Renal cortex interstitium (tissue), 15 donors: ENCODE measurements at places on chromosomes 16 and 17.

GRCh38 chr16:24685539-24686432, 43.7 kb upstream of the TNRC6A start:
- DNase-seq: peak; percentile 74

GRCh38 chr17:31570951-31571892, 179.7 kb downstream of the RAB11FIP4 start:
- DNase-seq: no peak

DNA sequence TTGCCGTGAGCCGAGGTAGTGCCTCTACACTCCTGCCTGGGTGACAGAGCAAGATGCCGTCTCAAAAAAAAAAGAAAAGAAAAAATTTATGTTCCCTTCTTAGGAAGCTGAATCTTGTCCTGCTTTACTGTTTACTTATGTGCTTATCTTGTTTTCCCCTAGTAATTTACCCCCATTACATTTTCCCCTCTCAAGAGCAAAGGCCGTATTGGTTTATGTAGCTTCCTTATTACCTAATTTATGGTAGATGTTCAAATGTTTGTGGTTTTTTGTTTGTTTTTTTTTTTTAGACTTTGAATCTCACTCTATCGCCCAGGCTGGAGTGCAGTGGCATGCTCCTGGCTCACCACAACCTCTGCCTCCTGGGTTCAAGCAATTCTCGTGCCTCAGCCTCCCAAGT, 10.3 kb upstream of the SLC52A1 start:
- DNase-seq: no peak

GRCh38 chr17:42744283-42744805, 496 bp downstream of the EZH1 start:
- no peak for DNase-seq

DNA sequence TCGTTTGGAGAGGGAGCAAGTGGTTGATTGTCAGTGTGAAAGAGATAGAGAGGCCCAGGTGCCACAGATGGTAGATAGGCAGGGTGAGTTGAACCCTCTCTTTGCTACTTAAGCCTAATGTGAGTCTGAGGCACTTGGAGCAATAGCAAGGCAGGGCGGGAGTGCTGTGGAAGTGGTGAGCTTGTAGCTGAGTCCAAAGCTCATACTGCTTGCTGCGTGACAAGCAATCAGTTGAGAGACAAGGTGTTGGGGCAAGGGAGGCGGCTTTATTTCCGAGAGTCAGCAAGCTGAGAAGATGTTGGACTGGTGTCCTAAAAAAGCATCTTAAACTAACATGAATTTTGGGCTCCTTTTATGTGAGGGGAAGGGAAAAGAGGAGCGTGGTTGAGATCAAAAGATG, 112.9 kb upstream of the ZKSCAN2 start:
- DNase-seq: no peak

DNA sequence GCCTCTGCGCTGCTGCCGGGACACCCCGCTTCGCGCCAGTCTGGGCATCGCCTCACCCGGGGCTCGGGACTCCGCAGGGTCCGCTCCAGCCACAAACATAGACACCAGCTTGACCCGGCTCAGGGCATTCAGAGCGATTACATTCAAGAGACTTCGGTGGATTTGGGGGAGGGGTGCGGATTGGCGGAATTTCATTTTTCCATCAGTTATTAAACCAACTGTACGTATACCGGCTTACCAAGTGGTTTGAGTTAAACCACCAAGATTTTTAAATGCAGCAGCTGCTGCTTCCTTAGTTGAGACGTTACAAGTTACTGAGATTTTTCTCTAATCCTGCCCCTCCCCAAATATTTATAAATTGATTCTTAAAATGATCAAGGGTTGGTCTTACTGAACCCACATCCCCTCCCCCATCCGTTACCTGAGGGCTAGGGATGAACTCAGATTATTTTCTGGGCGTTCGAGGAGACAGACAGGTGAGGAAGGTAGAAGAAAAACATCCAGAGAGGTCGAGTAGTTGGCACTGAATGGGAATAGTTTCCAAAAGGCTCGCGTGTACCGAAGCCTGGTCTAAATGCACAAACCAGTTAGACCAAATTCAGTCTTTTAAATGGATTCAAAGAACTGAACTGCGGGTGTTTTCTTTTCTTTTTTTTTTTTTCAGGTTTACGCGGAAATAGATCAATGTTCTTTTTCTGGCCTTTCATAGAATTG, 1.5 kb downstream of the CRHR1 start:
- no peak for DNase-seq

DNA sequence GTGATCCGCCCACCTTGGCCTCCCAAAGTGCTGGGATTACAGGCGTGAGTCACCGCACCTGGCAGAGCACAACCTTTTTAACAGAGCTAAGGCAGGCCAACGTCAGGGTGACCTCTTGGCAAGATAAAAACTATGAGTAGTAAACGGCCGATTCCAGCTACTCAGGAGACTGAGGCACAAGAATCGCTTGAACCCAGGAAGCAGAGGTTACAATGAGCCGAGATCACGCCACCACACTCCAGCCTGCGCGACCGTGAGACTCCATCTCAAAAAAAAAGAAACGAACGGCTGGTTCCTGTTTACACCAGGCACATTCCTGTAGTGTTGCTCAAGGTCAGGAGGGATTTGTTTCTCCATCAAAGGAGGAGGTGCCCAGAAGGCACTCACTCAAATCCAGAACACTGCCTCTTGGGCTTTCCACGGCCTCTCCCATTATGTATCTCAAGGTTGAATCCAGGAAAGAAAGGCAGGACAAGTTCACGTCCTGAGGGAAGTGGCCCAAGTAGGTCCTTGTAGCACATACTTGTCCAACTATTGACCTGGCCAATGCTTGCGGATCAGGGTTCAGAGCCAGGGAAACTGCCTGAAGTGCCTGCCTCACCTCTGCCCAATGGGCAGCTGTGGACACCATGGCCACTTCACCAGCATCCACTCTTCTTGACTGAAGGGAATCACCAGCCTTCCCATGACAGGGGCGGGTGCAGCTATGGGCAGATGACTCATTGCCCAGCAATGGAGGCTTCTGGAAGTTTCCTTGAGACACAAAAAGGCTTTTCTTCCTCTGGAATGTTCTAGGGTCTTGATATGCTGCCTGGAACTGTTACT, 13.5 kb downstream of the KNOP1 start:
- no peak for DNase-seq

- no peak for DNase-seq
These were observed 114.6 kb downstream of the SLC39A11 start for GRCh38 chr17:72977771-72978417.

DNA sequence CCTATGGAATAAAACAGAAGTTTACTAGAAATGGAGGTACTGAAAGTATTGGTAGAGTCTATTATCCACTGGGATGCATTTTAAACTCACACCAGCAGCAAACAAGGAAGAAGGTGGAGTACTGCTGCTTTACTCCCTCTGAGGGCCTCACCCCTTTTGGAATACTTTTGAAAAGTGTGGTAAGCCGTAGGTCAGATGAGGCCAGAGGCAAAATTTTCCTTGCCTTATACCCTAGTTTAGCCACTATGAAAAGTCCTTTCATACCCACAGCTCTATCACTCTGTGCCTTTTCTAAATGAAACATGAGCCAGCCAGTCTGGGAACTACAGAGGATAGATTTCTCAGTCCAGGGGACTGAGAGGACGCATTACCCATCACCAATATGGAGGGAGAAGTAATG, 14.0 kb downstream of the GDE1 start:
- no peak for DNase-seq

DNA sequence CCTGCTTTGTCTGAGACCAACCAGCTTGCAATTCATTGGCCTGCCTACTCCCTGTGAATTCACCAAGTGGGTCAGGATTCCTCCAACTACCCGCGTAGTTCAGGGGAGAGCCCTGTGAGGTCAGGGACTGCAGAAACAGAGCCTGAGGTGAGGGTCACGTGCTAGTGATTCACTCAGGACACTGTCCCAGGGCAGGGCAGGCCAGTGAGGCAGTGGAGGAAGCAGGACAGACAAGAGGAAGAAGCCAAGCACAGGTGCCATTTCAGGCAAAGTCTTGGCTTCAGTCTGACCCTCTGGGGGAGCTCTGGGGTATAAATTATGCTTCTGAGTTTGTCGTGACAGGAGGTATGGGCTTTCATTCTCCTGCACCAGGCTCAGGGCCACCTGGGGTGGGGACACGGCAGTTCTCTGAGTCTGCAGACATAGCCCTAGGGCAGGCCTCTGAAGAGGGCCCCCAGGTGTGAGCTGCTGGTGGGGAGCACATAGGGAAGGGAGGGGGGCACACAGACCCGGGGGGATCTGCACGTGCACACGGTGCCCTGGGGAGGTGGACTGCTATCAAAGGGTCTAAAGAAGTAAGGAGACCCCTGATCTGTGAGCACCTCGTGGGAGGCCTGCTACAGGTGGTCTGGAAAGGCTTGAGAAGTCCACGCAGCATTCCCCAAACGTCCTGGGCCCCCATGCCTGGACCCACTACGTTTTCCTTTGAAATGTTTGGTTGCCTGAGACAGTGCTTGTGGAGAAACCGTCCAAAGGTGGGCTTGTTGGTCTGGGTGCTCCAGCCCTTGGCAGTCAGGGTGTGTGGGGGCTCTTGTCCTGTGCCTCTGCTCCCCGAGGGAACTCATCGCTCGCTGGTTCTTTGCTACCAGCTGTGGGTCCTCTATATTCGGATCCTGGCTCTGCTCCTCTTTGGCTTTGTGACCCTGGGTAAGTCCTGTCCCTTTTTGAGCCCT, 46.4 kb downstream of the NKD1 start:
- no peak for DNase-seq

GRCh38 chr17:55845385-55845784, 94.5 kb downstream of the PCTP start:
- DNase-seq: peak; percentile 39

- no peak for DNase-seq
These were observed 4.0 kb downstream of the TMEM170A start for GRCh38 chr16:75460446-75460845.

GRCh38 chr16:50600582-50601283, 52.5 kb downstream of the NKD1 start:
- no peak for DNase-seq

DNA sequence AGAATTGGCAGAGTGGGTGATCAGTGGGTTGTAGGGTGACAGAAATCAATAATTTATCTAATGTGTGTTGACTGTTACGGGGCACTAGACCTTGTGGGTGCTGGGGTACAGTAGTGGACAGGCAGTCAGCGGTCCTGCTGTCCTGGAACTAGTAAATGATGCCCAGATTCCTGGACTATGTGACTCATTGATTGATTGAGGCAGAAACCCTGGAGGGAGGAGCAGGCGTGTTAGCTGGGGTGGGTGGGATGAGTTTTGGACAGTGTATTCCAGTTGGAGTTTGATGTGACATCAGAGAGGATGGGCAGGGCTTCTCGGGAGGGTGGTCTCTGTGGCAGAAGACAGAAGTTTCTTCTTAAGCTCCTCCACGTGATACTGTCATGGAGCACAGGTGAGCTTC, 24.4 kb downstream of the PRMT7 start:
- no peak for DNase-seq

DNA sequence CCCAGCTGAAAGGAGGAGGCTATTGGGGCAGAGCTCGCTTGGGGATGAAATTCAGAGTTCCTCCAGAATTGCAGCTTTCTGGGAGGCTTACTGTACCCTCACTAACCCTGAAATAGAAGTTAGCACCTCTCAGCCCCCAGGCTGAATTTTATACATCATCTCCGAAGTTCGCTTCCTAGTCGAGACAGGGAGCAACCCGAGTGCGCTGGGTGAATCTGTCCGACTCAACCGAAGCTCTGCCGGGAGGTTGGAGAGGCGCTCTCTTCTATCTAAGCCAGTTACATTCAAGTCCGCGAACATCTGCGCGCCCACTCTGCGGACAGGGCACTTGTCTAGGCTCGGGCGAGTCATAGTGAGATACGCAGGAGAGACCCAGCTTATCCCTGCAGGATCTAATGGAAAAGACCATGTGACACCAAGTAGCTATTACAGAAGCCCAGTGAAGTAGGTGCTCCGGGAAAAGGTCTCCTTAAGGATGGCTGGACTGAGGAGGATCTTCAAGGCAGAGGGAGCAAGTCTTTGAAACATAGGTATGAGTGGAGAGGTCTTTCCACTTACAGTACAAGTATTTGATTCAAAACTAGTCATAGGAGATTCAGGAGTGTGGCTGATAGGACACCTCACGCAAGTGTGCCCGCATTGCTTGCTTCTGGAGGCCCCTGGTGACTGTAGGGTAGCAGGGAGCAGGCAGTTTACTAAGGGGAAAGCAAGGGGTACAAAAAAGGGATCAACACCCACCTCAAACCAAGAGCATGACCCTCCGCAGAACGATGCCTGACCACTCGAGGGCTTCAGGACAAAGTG, 646 bp upstream of the HES7 start:
- no peak for DNase-seq

GRCh38 chr17:68452724-68453290, 4.5 kb downstream of the WIPI1 start:
- DNase-seq: no peak

DNA sequence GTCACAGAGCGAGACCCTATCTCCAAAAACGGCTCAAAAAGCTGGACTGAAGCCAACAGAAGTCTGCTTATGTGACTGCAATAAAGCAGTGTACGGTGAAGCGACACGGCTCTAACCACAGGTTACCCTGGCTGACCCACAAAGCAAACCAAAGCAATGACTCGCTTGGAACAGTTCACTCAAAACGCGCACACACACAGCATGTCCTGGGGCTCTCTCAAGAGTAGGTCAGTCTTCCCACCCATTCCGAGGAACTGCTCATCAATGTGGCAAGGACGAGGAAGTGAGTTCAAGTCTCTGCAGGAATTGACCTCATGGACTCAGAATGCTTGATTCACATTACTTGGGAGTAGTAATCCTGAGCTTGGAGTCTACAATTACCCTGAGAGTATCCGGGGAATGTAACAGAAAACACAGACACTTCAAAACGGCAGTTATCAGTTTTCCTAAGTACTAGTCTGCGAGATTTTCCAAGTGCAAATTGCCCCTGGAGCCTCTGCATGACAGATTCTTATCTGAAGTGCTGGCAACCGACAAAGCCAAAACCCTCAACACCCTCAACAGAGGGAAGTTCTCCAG, 25.4 kb downstream of the PELP1 start:
- DNase-seq: no peak

GRCh38 chr16:66544016-66544757, 5.7 kb downstream of the TK2 start:
- DNase-seq: no peak

GRCh38 chr16:20393801-20394577, 10.5 kb downstream of the PDILT start:
- no peak for DNase-seq

DNA sequence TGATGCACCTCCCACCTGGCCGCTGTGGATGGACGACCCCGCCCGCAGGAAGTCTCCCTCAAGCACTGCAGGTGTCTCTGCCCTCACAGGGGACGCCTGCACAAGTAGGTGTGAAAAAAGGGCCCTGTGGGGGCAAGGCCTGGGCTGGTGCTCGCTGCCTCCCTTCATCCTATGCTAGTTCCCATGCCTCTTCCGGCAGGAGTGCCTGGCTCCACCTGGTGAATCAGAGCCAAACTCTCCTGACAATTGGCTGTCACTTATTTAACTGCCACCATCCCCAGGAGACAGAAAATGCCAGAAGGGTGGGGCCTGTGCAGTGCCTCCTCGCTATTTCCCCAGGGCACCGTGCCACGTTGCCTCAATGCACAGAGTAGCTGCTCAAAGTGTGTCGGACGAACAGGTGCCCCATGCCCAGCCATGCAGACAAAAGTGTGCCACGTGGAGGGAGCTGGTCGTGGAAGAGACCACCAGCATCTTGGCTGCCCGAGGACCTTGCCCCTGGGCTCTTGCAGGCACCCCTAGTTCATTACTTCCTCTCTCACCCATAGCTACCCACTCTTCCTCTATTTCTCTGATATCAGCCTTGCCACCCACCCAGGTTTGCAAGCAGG, 170.7 kb downstream of the SEC14L1 start:
- DNase-seq: no peak

GRCh38 chr16:70750893-70751467, 50.0 kb downstream of the VAC14 start:
- DNase-seq: peak; percentile 76

GRCh38 chr16:88777471-88778270, 7.3 kb downstream of the PIEZO1 start:
- no peak for DNase-seq

GRCh38 chr16:61993108-61993507, 43.1 kb downstream of the CDH8 start:
- peak; percentile 2 for DNase-seq
